Pons (tissue), 1 donor: ENCODE measurements at places on chromosomes 13 and 19.

DNA sequence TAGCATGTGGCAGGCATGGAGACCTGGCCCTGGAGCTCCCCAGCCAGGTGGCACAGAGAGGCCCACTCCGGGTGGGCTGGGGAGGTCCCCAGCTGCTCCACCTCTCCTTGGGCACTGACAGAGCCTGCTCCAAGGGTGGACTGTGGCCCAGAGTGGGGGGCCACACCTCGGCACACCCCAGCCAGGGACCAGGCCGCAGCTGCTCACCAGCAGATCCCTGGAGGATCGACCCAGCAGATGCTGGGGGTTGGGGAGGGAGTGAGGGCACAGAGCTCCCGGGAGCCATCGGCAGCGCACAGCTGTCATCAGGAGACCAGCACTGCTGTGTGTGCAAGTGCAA lies 72.0 kb upstream of the KCTD15 start:
- no peak for DNase-seq

DNA sequence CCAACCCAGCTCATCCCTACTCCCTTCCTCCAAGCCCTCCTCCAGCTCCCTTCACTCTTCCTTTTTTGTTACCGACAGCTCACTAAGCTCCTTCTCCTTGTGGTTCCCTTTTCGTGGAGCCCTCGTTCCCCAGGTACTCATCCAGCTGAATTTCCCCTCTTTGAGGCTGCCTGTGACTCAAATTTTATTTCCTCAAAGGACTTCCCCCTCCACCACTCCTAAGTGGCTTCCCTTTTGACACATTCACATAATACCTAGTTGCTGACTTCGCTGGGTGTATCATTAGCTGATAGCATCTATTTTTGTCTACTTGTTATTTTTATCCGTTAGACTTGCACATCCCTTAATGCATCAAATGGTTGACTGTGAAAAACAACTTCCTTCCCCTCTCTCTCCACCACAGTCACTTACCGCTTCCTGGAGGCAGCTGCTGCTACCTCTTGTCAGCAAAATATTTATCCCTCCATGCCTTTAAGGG lies 14.5 kb downstream of the FFAR2 start:
- peak; percentile 87 for DNase-seq

GRCh38 chr13:71661921-71662320 lies 205.1 kb downstream of the DACH1 start:
- no peak for DNase-seq

- no peak for DNase-seq
Observed at GRCh38 chr19:24002256-24002945, 84.6 kb upstream of the ZNF254 start.

DNA sequence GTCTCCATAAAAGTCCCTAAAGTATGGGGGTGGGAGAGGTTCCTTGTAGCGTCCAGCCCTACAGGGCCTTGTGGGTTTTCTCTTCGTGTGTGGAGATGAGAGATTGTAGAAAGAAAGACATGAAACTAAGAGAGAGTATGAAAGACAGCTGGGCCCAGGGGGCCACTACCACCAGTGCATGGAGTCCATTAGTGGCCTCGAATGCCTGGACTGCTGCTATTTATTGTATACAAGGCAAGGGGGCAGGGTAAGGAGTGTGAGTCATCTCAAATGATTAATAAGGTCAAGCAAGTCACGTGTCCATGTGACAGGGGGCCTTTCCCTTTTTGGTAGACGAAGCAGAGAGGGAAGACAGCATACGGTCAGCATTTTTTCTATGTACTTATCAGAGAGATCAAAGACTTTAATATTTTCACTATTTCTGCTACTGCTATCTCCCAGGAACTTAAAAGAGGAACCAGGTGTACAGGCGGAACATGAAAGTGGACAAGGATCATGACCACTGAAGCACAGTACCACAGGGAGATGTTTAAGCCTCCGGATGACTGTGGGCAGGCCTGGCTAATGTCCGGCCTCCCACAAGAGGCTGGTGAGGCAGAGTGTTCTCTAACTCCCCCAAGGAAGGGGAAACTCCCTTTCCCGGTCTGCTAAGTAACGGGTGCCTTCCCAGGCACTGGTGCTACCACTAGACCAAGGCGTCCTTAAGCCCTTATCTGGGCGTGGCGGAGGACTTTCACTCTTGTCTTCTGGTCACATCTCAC lies 25.5 kb downstream of the FGF21 start:
- peak; percentile 22 for DNase-seq

DNA sequence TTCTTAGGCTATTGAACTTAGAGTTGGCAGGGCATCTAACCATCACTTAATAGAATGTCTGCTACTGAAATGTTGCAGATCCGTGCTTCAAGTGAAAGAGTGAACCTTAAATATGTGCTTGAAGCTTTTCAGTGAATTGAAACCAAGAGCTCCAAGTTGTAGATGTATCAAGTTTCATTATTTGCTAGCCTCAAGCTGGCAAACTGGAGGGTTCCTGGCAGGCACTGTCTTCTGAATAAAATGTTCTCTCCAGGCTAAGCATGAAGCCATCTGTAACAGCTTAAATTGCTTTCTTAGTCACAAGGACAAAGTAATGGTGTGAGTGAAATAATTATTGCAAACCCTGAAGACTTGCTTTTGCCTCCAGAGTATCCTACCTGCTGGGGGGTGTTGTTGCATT lies 415.0 kb upstream of the SPRY2 start:
- DNase-seq, result peak; percentile 26

GRCh38 chr19:43901395-43902390 lies 33.4 kb downstream of the ZNF45 start:
- DNase-seq, result peak; percentile 78

DNA sequence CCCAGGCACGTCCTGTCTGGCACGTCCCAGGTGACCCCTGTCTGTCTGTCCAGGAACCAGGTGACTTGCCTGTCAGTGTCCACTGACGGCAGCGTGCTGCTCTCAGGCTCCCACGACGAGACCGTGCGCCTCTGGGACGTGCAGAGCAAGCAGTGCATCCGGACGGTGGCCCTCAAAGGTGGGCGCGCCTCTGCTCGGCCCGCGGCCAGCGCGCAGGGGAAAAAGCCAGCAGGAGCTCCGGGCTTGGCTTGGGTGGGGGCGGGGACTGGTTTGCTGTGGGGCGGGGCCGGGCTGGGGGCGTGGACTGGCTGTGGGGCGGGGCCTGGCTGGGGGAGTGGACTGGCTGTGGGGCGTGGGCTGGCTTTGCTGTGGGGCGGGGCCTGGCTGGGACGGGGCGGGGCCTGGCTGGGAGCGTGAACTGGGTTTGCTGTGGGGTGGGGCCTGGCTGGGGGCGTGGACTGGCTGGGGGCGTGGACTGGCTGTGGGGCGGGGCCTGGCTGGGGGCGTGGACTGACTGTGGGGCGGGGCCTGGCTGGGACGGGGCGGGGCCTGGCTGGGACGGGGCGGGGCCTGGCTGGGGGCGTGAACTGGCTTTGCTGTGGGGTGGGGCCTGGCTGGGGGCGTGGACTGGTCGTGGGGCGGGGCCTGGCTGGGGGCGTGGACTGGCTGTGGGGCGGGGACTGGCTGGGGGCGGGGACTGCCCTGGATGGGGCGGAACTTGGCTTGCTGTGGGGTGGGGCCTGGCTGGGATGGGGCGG lies 7.2 kb downstream of the WDR18 start:
- DNase-seq, result no peak

GRCh38 chr19:51724543-51724942 lies 752 bp upstream of the HAS1 start:
- no peak for DNase-seq

- no peak for DNase-seq
Observed at GRCh38 chr19:29567366-29567915, 38.6 kb upstream of the POP4 start.

DNA sequence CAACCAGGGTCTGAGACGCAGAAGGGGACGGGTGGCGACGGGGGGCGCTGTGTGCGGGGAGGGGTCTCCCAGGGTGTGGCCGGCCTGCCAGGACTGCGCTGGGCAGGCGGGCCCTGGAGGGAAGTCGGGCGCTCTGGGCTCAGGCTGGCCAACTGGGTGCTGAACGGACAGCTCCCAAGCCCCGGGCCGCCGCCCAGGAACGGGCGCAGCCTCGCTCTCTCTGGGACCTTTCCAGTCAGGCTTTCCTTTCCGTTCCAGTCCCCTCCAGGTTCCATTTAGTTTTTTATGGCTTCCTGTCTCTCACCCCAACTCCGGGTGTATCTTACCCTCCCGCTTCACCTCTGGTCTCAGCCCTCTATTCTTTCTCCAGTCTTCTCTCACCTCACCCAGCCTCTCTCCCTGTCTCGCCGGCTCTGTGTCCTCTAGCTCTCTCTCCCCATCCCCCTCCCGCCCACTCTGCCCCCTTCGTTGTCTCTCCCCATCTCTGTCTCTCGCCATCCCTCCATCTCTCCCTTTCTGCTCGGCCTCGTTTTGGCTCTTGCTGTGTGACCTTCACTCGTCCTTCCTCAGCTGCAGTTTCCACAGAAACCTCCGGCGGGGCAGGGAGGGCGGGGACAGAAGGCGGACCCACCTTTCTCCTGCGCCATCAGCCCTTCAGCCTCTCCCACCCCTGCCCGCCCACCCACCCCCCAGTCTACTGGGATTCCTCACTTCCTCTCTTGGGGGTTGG lies 3.3 kb upstream of the ATP1A3 start:
- no peak for DNase-seq

DNA sequence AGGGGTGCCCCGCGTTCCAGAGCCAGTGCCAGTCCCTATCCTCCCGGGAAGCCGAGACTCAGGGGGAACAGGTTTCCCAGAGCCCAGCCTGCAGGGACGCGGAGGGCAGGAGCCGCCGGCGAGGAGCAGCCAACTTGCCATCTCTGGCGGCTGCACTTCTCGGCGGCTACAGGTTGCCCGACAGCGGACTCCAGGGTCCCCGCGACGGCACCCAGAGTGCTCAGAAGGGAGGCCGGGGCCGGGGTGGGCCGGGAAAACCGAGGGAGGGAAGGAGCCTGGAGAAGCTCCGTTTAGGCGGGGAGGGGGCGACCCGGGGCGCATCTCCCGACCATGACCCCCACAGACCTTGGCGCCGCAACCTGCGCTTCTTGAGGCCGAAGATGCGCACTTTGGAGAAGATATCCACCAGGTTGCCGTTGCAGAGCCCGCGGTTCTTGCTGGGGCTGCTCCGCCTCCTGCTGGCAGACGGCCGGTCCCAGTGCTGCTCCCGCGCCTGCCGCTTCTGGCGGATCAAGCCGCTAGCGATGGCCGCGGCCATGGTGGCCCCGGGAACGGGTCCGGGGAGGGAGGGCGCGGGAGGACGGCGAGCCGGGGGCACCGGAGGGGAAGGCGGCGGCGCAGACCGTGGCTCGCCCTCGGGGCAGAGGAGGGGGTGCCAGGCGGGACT lies 463.8 kb downstream of the ITGBL1 start:
- no peak for DNase-seq

DNA sequence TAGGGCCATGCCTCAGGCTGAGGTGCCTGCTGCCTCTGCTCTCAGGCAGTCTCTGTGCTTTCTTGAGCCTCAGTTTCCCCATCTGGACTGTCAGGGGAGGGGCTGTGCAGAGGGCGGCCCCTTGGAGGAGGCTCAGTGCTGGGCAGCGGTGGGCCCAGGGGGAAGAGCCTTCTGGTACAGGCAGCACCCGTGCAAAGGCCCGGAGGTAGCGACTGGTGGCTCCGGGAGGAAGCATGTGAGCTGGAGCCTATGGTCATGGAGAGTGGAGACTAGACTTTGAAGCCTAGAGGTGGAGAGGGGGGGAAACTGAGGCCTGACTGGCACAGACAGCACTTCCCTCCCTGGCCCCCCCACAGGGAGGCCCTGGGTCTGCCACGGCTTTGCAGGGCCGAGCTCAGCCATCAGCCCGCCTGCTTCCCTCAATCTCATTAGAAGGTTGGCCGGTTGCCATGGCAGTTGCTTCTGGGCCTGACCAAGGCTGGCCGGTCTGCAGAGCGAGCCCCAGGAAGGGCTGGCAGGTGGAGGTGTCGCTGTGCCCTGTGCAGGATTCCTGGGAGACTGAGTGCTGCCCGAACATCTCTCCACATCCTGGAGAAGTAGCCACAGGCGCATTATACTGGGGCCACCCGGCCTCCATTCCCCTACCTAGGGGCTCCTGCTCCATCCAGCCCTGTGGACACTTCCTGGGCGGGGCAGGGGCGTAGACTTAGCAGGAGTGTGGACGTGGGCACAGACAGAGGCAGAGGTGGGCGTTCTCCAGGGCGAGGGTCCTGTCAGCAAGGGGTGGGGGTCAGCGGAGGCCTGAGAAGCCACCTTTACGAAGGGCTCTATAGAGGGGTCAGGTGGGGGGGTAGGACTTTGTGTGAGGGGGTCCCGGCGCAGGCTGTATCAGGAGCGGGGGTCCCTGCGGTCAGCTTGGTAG lies 53.2 kb downstream of the CRTC1 start:
- DNase-seq, result no peak

DNA sequence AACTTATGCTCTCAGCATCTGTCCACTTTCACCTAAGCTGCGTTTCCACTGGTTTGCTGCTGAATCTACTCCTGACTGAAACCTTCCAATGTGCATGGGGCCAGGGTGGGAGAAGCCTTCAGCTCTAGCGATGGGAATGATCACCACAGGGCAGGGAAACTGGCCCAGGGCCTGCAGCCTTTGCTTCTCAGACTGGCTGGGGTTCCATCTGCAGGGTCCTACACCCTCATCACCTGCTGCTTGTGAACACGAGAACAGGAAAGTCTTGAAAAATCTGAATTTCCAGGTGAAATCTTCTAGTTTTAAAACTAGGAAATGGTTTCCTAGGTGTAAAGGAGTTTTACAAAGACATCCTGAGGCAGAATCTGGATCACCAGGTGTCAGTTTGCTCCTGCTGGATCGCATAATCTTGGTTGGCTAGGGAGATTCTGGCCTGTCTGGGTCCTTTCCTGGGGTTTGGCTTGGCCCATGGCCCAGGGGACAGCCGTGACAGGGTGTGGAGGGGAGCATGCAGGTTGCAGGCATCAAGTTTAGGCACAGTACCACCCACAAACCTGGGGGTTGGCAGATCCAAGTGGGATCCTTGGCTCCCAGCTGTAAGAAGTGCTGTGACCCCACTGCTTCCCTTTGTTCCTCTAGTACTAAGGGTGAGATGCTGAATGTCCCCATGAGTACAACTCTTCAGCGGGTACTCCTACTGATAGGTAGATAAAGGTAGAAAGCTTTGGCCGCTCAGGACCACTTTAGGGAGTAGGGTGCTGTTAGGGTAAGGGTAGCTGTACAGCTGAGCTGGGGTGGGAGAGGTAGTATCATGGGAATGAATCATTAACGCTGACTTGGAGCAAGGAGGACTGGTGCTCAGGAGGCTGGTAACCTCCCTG lies 1.8 kb upstream of the UBE2M start:
- no peak for DNase-seq

- DNase-seq, result no peak
Observed at GRCh38 chr13:23350009-23350408, 83.5 kb downstream of the SACS start.

DNA sequence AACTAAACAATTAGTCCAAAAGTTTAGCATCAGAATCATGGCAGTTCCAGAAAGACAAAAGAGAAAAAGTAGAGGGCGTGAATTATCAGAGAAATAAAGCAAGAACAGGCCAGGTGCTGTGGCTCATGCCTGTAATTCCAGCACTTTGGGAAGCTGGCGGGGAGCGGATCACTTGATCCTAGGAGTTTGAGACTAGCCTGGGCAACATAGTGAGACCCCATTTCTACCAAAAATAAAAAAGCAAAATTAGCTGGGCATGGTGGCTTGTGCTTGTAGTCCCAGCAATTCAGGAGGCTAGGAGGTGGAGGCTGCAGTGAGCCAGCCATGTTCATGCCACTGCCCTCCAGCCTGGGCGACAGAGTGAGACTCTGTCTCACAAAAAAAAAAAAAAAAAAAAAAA lies 18.4 kb downstream of the ARL11 start:
- DNase-seq, result no peak
